ENCODE measurements at places on chromosomes 16 and 17.
A peak's percentile ranks its signal among the peaks of the same experiment; 100 is the strongest.

GRCh38 chr17:9292561-9292941, 271.2 kb downstream of the NTN1 start:
- no peak for DNase-seq

GRCh38 chr16:27999687-28000086, 63.8 kb downstream of the GSG1L start:
- DNase-seq: peak; percentile 23

DNA sequence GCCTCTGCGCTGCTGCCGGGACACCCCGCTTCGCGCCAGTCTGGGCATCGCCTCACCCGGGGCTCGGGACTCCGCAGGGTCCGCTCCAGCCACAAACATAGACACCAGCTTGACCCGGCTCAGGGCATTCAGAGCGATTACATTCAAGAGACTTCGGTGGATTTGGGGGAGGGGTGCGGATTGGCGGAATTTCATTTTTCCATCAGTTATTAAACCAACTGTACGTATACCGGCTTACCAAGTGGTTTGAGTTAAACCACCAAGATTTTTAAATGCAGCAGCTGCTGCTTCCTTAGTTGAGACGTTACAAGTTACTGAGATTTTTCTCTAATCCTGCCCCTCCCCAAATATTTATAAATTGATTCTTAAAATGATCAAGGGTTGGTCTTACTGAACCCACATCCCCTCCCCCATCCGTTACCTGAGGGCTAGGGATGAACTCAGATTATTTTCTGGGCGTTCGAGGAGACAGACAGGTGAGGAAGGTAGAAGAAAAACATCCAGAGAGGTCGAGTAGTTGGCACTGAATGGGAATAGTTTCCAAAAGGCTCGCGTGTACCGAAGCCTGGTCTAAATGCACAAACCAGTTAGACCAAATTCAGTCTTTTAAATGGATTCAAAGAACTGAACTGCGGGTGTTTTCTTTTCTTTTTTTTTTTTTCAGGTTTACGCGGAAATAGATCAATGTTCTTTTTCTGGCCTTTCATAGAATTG, 1.5 kb downstream of the CRHR1 start:
- no peak for DNase-seq

GRCh38 chr16:11354733-11355574, 9.7 kb downstream of the RMI2 start:
- DNase-seq: no peak

Data from HFFc6 (cell line).